IMR-90 (cell line): ENCODE measurements at places on chromosomes 6 and 20. TPM values are rescaled to one million over a fixed set of nuclear protein-coding genes. Genes with fewer than 3 reads are reported as not detected.

GRCh38 chr6:1082285-1082935, 229.5 kb upstream of the FOXQ1 start:
- peak; percentile 73 for DNase-seq
- H3K27me3 ChIP-seq, result peaks cover 3% of the 10 kb centered on the region; the same call in 1 of the 2 replicates
- peaks cover 18% of the 10 kb centered on the region for H3K4me1 ChIP-seq
- peak overlapping the region; percentile 72; the same call in 1 of the 2 replicates for H3K27ac ChIP-seq
- no peaks in the 10 kb centered on the region for H3K36me3 ChIP-seq

DNA sequence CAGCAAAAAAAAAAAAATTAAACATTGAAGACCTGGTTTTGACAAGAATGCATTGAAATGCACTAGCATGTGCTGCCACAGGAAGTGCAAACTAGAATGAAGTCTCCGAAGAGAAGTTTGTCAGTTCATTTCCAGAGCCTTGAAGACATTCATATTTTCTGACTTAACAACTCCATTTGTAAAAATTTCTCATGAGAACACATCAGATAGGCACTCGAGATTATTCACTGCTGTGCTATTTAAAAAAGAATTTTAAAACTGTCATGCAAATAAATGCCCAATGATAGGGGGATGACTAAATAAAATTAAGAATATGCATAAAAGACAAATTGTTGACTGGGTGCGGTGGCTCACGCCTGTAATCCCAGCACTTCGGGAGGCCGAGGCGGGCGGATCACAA, 394.6 kb upstream of the JARID2 start:
- H3K4me3 ChIP-seq, result no peak overlapping the region
- no peak overlapping the region for H3K27ac ChIP-seq
- no peaks in the 10 kb centered on the region for H3K36me3 ChIP-seq
- H3K27me3 ChIP-seq, result no peaks in the 10 kb centered on the region

GRCh38 chr20:54195483-54196472, 12.1 kb upstream of the PFDN4 start:
- no peak for DNase-seq
- H3K36me3 ChIP-seq, result no peaks in the 10 kb centered on the region
- H3K27ac ChIP-seq, result no peak overlapping the region
- H3K27me3 ChIP-seq, result peaks cover 9% of the 10 kb centered on the region; the same call in 1 of the 2 replicates
- no peaks in the 10 kb centered on the region for H3K4me1 ChIP-seq

- no peak overlapping the region for H3K4me3 ChIP-seq
- no peaks in the 10 kb centered on the region for H3K36me3 ChIP-seq
- DNase-seq, result no peak
- H3K4me1 ChIP-seq, result no peaks in the 10 kb centered on the region
Measured at GRCh38 chr6:10901770-10902169, 14.9 kb downstream of the SYCP2L start.

The OOEP gene
- not detected in 2 replicates for total RNA-seq

The ENPP4 gene
- under 0.01 TPM in 2 replicates for total RNA-seq

The GTPBP2 gene
- total RNA-seq, result 34.2 and 38.4 TPM in 2 replicates
